ENCODE measurements at places on chromosomes 16 and 17. TPM values are rescaled to one million over a fixed set of nuclear protein-coding genes. Genes with fewer than 3 reads are reported as not detected.
A peak's percentile ranks its signal among the peaks of the same experiment; 100 is the strongest.

DNA sequence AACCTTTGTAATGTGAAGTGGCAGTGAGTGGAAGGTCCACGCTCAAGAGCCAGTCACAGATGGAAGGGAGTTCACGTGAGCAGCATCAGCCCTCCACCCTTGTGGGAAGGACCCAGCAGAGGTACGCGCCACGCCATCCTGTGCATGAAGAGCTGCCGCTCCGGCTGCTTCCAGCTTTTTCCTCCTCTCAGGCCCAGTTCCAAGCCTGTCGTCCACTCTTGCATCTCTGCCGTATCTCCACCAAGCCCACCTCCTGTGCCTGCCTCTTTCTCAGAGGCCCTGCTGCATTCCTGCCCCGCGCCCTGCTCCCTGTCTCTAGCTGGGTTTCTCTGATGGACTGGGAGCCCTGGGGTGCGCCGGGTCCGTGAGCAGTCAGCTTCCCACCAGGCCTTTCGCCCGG, 10.2 kb downstream of the ZC3H18 start:
- no peak overlapping the region for H3K4me3 ChIP-seq
- peaks cover 72% of the 10 kb centered on the region for H3K36me3 ChIP-seq
- H3K27ac ChIP-seq = no peak overlapping the region
- no peaks in the 10 kb centered on the region for H3K27me3 ChIP-seq

GRCh38 chr16:23051587-23051986, 97.7 kb downstream of the USP31 start:
- H3K4me1 ChIP-seq = no peaks in the 10 kb centered on the region
- H3K27me3 ChIP-seq = no peaks in the 10 kb centered on the region
- H3K4me3 ChIP-seq = no peak overlapping the region
- H3K27ac ChIP-seq = no peak overlapping the region
- H3K36me3 ChIP-seq = no peaks in the 10 kb centered on the region

- H3K4me3 ChIP-seq = no peak overlapping the region
- H3K4me1 ChIP-seq = no peaks in the 10 kb centered on the region
- H3K27ac ChIP-seq = no peak overlapping the region
- no peaks in the 10 kb centered on the region for H3K27me3 ChIP-seq
Observed at GRCh38 chr17:6179017-6179416, 108.8 kb downstream of the WSCD1 start.

- H3K4me1 ChIP-seq = no peaks in the 10 kb centered on the region
- no peak overlapping the region for H3K27ac ChIP-seq
- H3K4me3 ChIP-seq = no peak overlapping the region
- H3K27me3 ChIP-seq = no peaks in the 10 kb centered on the region
Observed at GRCh38 chr16:46721885-46722284, 26.3 kb downstream of the MYLK3 start.

DNA sequence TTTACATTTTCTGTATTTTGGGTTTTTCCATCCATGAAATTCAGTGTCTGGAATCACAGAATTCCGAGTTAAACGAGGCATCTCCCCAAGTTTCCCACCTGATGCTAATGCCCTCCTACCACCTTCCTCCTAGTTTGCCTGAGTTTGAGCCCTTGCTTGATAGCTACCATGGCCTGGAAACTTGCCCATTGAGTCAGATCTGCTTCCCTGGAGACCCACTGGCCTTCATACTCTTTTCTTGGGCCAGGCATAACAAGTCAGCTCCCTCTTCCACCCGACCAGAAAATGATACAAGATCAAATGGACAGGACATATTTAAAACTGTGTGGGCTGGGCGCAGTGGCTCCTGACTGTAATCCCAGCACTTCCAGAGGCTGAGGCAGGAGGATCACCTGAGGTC, 10.2 kb downstream of the SETD1A start:
- H3K27ac ChIP-seq = no peak overlapping the region
- H3K36me3 ChIP-seq = peaks cover 98% of the 10 kb centered on the region
- H3K4me3 ChIP-seq = no peak overlapping the region
- no peak for DNase-seq

- no peaks in the 10 kb centered on the region for H3K36me3 ChIP-seq
- no peak for DNase-seq
- peak overlapping the region; percentile 95 for H3K27ac ChIP-seq
- no peaks in the 10 kb centered on the region for H3K4me1 ChIP-seq
- peak overlapping the region; percentile 58 for H3K4me3 ChIP-seq
Observed at GRCh38 chr16:55324285-55325079, 479 bp downstream of the IRX6 start.

DNA sequence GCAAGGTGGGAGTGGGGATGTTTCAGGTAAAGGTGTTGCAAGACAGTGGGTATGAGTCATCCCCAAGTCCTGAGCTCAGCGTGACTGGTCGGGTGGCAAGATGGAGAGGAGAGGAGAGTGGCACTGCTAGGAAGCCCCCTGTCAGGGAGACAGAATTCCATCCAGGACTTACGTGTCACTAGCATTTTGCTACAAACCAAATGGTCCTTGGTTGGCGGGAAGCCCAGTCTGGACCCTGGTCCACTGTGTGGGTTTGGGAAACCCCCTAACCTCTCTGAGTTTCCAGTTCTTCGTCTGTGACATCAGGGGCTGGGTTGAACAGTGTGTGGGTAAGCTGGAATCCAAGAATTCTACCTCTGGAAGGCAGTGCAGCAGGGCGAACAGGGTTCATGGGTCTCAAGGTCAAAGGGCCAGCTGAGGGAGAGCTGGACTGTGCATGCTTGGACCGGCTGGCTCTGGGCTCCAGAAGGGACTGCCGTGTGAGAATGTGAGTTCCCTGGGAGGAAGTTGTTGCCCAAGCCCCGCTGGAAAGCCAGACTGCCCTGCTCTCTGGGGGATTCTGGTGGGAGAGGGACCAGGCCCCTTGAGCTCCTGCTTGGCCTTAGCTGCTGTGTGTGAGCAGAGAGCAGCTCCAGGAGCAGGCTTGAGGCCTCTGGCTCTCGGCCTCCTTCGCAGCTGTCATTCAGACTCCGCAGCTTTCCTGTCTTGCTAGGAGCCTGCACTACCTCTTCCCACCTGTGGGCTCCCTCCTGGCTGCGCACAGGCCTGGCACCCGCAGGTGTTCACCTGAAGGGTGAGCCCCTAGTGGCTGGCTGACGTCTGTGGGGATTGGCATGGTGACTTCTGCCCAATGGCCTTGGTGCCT, 84.6 kb downstream of the NT5M start:
- DNase-seq = no peak
- no peaks in the 10 kb centered on the region for H3K27me3 ChIP-seq
- no peak overlapping the region for H3K4me3 ChIP-seq
- no peaks in the 10 kb centered on the region for H3K36me3 ChIP-seq

DNA sequence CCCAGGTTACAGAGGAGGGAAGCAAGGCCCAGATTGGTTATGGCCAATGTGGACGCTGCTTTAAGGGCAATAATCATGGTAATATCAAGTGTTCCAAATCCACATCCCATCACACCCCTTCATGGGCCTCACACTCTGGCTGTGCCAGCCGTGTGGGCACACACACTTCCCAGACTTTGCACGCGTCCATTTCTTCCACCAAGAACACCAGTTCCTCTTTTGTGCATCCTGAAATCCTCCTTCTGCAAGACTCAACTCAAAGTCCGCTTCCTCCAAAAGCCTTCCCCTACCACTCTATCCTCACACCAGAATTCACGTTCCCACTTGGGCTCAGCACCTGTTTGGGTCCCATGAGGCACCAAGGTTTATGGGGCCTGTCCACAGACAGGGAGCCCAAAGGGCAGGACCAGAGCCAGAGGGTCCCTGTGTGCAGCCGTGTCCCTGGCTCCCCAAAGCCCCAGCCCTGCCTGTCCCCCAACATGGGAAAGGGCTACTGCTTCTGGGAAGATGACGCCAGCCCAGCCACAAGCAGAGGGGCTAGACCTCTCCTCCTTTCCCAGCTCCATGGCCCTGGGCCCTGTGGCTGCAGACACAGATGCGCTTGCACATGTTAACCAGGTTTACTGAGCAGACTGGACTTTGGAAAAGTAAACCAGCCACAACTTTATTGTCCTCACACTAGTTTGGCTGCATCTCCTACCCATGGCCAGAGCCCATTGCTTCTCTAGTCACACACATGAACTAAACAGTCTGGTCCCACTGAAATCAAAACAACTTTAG, 20.3 kb downstream of the SPNS3 start:
- H3K36me3 ChIP-seq = no peaks in the 10 kb centered on the region
- H3K4me1 ChIP-seq = no peaks in the 10 kb centered on the region
- H3K27ac ChIP-seq = no peak overlapping the region

GRCh38 chr16:1930338-1930720, 12.1 kb upstream of the HS3ST6 start:
- H3K4me1 ChIP-seq = no peaks in the 10 kb centered on the region
- H3K4me3 ChIP-seq = no peak overlapping the region
- H3K36me3 ChIP-seq = no peaks in the 10 kb centered on the region
- DNase-seq = no peak

DNA sequence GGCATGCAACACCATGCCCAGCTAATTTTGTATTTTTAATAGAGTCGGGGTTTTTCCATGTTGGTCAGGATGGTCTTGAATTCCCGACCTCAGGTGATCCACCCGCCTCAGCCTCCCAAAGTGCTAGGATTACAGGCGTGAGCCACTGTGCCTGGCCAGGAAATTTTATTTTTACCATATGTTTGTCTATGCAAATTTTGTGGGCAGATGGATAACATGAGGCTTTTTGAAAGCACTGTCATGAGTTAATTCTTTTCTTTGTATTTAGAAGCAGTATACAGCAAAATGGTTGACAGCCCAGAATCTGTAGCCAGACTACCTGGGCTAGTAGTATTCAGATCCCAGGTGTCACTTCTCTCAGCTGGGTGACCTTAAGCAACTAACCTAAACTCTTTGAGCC, 8.5 kb upstream of the KPNB1 start:
- no peak overlapping the region for H3K4me3 ChIP-seq
- H3K27ac ChIP-seq = no peak overlapping the region
- no peaks in the 10 kb centered on the region for H3K27me3 ChIP-seq
- DNase-seq = no peak
- no peaks in the 10 kb centered on the region for H3K4me1 ChIP-seq

Gene VWA3A
- 0.25 TPM for total RNA-seq

Gene CA5A
- not detected for total RNA-seq

Gene MGAT5B
- total RNA-seq = not detected
